ENCODE measurements at places on chromosomes 2 and 18.
A peak's percentile ranks its signal among the peaks of the same experiment; 100 is the strongest.

DNA sequence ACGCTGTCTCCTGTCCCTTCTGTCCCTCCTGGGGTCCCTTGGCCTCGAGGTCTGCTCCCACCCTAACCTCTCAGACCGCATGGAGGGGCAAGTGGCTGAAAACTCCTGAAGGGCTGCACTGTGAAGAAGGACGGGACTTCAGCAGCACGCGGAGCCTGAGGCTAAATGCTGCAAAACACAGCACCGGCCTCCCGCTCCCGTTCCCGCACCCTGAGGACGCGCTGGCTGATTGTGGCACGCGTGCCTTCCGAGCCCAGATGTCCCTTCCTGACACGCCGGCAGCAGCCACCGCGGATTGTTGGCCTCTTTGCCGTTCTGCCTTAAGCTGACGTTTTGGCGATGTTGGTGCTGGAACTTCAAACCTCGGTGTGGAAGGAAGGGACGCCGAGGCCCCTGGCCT lies 125.9 kb upstream of the CTDP1 start:
- DNase-seq, result no peak

DNA sequence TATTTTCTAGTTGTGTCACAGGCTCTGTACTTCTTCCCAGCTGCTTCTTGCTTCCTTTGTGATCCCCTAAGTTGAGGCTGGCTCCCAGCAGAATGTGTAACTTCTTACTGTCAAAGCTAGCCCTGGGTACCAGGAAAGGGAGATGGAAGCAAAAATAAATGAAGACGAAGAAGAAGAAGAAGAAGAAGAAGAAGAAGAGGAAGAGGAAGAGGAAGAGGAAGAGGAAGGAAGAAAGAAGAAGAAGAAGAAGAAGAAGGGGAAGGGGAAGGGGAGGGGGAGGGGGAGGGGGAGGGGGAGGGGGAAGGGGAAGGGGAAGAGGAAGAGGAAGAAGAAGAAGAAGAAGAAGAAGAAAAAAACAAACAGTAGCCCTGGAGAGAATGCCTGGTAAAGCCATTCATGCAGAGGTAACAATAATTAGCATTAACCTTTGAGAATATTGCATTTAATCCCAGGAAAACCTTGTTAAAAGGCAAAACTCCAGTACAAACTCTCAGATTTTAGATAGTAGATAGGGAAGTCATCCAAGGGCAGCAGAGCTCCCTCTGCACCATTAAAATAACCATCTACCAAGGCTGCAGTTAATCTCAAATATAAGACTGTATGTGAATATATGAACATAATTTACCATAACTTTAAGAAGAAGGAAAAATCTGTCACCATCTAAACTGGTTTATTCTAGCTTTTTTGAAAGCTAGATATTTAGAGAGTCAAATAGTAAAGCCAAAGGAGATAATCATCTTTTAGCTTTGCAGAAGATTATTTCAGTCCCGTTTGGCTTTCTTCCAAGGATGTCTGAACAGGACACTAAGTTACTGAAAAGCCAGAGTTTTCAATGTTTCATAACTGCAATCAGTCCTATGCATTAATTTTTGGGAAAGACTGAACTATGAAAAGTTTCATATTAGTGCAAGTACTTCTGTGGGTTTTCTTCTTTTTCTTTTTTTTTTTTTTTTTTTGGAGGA lies 44.3 kb upstream of the FBXO11 start:
- no peak for DNase-seq

GRCh38 chr2:238682536-238682935 lies 165.3 kb upstream of the TWIST2 start:
- no peak for DNase-seq

DNA sequence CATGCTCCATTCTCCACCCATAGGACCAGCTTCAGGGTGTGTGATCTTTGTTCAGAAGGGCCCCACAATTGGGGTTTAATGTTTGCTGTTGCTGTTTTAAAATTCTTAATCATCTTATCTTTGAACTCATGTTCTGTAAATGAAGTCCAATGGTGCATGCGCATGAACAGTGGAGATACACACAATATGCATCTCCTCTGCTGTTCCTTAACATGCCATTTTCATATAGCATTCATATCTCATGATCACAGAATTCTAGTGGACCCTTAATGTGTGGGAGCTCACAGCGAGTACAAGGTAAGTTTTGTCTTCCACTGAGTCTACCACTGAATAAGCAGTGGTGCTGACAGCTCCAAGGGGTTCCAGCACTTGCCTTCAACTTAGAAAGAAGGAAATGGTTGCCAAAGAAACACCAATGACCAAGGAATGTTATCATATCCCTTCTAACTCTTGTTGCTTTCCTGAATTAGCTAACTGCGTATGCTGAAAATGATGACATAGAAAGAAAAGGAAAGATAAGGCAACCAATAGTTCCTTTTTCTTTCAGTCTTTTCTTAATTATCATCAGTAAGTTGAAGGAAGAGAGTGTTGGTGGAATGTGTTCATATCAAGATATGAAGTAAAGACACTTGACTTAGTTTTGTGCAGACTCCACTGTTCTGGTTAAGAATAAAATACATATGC lies 258.9 kb upstream of the FBXO11 start:
- no peak for DNase-seq

DNA sequence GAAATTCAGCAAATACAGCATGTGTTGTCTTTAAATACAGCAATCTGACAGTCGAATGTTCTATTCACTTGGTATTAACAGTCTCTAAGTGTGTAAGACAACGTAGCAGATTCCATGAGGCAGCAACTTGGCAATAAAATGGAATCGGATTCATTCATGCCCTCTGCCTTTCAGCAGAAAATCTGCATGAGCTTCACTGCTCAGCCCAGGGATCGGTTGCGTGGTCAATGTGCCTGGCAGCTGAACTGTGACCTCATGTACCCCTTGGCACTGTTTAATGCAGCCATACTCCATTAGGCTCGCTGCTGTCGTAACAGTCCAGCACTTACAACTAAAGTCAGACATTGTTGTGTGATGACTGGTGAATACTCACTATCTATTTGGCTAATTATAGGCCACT lies 17.7 kb upstream of the RGPD4 start:
- no peak for DNase-seq

DNA sequence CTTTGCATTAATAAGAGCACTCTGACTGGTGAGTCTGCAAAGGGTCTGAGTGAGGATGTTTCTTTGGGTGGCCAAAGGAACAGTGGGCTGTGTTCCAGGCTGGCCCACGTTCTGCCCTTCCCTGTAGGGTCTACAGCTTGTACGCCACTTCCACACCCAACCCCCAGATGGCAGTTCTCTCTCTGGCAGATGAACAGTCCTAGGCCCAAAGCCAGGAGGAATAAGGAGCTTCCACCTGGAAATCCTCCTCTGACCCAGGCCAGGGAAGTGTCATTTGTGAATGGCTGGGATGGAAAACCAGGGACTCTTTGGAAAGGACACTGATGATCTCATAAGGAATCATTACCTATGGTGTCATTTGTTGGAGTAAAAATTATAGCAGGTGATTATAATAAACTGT lies 6.6 kb downstream of the OTOF start:
- DNase-seq, result no peak

- DNase-seq, result no peak
These were observed 123.8 kb downstream of the SPTBN1 start for GRCh38 chr2:54579682-54580620.

DNA sequence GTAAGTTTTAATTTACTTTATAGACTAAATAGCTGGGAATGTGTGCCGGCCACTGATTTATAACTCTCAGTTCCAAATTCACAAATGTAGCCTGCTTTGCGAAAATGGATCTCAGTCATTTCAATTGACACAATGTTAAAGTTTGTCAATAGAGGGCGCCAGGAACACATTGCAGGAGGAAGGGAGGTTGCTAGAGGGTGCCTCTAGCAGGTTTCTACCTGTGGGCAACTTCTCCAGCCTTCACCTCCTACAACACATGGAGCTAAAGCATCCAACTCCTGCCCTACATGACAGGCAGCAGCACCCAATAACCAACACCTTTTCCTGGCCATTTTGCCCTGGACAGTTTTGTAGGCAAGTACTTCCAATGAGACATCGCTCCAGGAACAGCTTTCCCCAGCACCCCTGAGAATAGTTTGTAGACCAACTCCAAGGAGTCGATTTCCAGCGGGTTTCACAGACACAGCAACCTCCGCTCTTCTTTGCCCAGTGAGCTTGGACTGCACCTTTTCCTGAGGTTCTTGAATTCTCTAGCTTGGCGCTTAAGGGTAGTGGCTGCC lies 784.8 kb upstream of the CDH2 start:
- peak; percentile 33 for DNase-seq

GRCh38 chr2:117737846-117738245 lies 76.6 kb upstream of the DDX18 start:
- no peak for DNase-seq

- no peak for DNase-seq
These were observed 38.5 kb upstream of the PDCL3 start for GRCh38 chr2:100524331-100524730.

DNA sequence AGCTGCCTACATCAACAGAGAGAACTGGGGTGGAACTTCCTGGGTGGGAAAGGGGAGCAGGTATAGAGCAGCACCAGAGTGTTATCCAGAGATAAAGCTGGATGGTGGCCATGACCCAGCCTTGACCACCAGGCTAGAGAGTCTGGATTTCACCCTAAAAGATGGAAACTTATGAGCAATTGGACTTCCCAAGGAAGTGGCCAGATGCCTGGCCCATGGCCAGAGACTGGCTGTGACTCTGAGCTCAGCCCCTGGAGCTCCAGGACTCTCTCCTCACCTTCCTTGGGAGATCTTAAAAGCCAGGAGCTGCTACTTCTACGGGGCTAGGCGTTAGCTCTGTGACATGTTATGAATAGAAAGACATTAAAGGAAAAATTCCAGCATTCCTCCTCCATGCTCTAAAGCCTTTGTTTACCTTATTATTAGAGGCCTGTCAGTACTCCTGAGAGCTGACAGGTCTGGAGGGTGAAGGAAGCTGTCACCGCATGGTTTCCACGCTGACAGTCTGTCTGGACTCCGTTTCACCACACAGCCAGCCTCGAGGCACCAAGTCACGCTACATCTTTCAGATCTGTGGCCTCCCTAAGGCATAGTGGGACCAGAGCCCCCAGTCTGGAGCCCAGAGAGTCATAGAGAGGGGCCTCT lies 260.0 kb upstream of the SIX2 start:
- no peak for DNase-seq

- no peak for DNase-seq
These were observed 161.1 kb downstream of the GFPT1 start for GRCh38 chr2:69225933-69226332.
